ENCODE measurements at places on chromosomes 7 and 10.

- DNase-seq = no peak
Observed at GRCh38 chr10:80408242-80409101, at the start of gene PRXL2A. Gene PRXL2A (plus strand): TSS chr10:80408551. CDS start chr10:80420468, 11,917 bp downstream.

- DNase-seq = peak; percentile 92
Observed at GRCh38 chr7:137882261-137882668, 35.5 kb upstream of the DGKI start.

DNA sequence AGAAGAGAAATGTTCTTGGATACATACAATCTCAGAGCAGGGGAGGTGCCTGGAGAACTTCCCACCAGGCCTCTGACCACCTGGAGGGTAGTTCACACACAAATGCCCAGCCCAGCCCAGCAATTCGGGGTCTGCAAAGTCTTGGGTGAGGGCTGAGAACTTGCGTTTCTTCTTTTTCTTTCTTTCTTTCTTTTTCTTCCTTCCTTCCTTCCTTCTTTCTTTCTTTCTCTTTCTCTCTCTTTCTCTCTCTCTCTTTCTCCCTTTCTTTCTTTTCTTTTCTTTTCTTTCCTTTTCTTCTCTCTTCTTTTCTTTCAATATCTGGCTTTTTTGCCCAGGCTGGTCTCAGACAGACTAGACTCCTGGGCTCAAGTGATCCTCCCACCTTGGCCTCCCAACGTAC is 22.4 kb downstream of the NPC1L1 start:
- no peak for DNase-seq

DNA sequence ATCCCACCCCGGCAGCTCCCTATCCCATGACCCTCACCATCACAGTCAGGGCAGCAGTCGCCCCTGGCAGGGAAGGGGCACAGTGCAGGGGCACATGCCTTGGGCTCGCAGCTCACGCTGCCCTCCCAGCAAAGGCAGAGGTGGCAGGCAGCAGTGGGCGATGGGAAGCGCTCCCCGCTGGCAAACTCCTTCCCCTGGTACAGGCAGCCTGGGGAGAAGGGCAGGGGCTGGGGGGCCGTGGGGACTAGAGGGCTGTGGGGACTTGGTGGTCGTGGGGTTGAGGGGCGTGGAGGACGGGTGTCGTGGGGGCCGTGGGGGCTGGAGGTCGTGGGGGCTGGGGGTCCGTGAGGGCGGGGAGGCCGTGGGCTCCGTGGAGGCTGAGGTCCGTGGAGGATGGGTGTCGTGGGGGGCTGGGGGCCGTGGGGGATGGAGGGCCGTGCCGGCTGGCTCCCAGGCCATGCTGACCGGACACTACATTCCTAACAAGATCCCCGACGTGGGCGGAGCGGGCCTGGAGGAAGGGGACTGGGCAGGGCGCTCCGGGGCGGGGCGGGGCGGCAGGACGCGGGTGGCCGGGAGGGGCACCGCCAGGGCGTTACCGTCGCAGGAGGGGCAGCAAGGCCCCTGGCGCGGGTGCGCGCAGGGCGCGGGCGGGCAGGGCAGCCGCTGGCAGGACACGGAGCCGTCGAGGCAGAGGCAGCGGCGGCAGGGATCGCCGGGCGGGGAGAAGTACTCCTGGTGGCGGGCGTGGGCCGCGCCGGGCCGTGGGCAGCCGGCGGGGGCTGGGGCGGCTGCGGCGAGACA is 20.0 kb downstream of the KCP start:
- peak; percentile 69 for DNase-seq

- DNase-seq = peak; percentile 63
Observed at GRCh38 chr10:70232155-70232858, 922 bp downstream of the PPA1 start.
